ENCODE measurements at places on chromosomes 12 and 14.

DNA sequence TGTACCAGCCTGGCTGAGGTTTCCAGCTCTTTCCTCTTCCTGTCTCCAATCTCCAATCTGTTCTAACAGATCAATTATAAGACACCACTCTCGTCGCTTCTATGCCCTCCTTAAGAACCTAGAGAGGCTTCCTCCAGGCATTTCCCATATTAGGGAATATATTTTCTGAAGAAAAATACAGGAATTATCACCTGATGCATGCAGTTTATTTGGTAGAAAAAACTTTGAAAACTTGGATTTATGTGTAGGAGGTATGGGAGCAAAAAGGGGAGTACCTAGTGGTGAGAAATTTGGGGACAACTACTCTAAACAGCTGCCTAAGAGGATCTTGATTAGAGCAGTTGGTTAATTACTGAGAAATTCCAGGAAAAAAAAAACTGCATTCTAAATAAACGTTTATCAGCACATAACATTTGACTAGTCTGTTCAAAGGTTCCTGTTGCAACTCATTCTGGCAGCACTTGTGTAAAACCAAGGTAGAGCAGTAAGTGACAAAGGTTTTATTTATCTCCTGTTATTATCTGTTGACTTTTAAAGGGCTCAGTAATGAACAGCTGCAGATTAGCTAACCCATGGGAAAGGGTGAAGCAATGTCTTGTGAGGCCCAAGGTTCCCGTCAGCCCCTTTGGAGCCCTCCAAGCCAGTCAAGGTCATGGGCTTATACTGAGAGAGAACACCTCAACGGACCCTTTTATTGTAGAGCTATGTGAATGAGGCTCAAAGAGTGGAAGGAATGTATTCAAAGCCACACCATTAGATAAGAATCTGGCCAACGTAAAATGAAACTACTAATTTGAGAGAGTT, 36.4 kb upstream of the NR1H4 start:
- no peak for DNase-seq

DNA sequence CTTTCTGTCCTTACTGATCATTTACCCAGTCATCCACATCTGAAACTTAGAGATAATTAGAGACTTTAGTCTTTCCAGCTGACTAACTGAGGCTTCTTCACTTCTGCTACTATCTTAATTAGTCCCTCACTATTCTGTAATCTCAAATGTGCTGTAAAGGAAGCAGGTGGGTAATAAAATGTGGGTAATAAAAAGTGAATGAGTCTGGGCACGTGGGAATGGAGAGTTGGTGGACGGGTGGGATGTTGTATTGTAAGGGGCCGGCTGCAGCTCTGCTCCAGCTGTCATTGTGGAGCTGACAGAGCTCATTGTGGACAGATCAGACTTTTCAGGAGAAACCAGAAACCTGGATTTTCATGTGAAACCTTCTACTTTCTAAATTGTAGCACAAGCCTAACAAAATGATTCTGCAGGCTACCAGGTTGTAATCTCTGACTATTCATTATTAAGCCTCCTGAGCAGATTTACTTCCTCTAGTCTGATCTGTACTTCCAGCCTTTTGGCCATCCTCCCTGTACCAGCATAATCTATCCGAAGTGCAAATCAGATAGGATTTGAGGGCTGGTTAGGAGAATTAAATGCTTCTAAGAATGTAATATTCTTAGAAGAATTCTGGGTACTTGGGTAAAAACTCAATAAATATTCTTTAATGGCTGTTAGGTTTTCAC, 42.0 kb upstream of the BMAL2 start:
- no peak for DNase-seq

- no peak for DNase-seq
Measured at GRCh38 chr12:47071241-47071852, 8.1 kb upstream of the PCED1B start.

DNA sequence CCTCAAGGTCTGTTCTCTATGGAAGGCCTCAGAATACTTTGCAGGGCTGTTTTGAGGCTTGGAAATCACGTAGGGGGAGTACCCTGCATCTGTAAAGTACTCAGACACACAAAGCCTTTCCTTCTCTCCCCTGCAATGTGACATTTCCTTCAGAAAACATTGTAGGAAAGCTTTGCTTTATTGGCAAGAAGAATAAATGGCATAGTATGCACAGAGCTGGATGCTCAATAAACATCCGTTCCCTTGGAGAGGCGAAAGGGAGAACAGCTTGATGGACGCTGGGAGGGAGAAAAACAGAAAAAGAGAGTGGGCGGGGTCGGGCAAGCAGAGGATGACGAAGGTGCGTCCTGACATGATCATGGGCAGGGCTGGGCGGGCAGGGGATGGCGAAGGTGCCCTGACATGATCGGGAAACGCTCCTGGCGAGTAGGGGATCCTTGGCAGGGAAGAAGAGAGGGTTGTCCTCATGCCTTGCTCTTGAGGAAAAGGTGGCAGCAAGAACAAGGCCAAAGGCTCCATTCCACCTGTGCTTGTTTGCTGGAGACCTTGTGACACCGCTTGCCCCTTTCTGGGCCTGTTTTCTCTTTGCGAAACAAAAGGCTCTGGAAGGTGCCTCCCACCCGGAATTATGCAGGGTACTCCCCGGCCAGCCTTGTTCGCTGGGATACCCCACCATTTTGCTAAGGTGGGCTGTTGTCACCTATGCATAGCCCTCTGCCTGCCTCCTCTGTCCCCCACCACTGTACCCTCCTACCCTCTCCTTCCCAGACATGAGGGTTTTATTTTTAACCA, 21.1 kb downstream of the IRF2BPL start:
- DNase-seq: no peak

GRCh38 chr12:13074396-13075117, 28.9 kb downstream of the GSG1 start:
- no peak for DNase-seq

DNA sequence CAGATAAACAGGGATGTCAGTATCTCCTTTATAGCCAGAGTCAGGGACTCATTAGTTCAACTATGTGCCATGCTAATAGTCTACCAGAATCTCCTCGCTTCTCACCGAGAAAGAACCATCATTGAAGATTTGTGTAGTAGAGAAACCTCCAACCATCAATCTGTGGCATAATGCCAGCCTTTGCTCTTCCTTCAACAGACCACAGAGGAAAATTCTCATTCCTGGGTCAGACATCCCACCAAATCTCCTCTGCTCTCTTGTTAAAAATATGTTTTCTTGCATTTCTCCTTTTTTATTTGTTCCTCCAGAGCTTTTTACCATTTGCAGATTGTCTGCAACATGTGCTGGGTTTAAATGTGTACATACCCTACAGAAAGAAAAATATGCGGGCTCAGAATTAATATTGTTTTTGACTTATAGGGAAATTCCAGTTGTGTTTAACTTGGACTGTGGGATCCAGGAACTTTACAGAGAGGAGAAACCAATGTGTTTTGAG, 64.9 kb downstream of the LLPH start:
- no peak for DNase-seq

DNA sequence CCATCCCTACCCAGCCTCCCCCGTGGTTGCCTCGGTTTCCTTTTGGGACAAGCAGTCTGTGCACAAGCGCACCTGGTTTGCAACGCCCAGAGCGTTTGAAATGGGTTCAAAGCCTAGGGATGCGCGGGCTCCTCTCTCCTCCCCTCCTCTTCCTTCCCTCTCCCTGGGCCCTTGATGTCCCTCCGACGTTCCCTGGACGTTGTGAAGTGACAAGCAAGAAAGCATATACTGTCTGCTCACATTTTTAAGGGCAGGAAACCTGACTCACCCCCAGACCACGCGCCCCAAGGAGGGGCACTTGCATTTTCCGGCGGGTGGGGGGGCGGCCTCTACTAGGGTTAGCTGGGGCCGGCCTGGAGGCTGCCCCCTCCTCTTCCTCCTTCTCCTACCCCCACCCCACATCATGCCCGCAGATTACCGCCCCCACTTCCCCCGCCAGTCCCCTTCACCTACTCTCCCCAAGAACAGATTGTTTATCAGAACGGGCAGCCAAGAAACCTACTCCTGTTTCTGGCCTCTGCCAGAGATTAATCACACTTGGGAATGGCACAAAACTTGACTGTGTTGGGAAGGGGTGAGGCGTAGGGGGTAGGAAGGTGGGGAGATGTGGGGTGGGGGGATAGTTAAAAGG, 9.5 kb upstream of the IRF2BPL start:
- peak; percentile 56 for DNase-seq

GRCh38 chr12:63876980-63877379, 32.5 kb downstream of the SRGAP1 start:
- no peak for DNase-seq

DNA sequence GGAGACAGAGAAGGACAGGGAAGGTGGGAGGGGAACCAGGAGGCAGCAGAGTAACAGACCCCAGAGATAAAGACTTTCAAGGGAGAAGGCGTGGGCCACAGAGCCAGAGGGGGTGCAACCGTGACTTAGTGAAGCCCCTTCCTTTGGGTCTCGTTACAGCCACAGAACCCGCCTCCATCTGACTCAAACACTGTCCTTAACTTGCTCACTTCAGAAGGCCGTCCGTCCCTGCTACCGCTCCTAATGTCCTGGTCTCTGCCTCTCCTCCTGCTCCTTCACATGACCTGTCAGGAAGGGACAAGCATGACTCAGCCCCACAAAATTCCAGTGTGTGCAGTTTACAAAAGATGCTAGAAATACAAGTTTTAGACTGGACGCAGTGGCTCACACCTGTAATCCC, 18.0 kb downstream of the RIMBP2 start:
- no peak for DNase-seq

- DNase-seq: no peak
Measured at GRCh38 chr12:95700316-95700785, 90.2 kb downstream of the NTN4 start.

DNA sequence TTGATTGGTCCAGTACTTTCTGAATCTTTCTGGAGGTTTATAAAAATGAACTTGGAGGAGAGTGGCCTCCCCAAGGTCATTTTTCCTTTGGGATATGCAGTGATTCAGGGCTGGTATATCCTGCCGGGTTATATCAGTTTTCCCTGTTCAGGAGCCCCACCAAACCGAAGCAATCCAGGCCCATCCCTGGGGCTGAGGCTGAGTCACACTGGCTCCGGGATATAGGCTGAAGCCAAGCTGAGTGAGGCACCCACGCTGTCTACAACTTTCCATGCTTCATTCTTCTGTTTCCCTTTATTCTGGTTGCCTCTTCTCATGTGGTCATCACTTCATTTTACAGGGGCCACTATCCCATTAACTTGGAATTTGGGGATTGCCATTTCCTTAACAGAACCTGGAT, 3.4 kb downstream of the SSPN start:
- DNase-seq: no peak

DNA sequence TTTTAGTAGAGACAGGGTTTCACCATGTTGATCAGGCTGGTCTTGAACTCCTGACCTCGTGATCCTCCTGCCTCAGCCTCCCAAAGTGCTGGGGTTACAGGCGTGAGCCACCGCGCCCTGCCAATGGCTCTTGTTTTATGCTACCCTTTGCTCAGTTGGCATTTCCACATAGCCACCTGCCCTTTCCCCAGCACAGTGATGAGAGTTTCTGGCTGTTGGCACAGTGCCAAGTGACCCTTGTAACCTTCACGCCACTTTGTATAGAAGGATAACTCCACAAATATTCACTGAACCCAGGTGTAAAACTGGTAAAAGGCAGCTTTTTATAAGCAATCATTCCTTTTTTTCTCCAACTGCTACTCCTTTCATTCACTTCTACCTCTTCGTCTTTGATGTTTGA, 18.5 kb upstream of the CCDC175 start:
- no peak for DNase-seq

DNA sequence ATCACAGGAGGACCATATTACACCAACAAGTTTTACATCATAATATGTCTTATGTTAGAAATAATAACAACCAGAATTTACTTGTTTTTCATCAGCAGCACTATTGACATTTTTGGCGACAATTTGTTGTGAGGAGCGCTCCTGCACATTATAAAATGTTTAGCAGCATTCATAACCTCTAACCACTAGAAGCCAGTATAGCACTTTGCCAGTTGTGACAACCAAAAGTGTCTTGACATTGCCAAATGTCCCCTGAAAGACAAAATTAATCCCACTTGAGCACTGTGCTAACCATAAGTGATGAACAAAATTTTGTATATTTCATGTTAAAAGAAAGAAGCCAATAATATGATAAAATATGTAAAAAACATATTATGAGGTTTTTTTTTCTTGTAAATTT, 356.9 kb upstream of the LMO3 start:
- DNase-seq: no peak

DNA sequence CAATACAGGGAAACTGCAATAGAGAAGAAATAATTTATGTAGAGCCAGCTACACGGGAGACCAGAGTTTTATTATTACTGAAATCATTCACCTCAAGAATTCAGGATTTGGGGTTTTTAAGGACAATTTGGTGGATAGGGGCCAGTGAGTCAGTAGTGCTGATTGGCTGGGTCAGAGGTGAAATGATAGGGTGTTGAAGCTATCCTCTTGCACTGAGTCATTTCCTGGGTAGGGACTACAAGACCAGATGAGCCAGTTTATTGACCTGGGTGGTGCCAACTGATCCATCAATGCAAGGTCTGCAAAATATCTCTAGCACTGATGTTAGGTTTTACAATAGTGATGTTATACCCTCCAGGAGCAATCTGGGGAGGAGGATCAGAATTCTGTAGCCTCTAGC, 486.3 kb downstream of the LRIG3 start:
- no peak for DNase-seq

- DNase-seq: no peak
Measured at GRCh38 chr12:55549302-55549701, at the start of gene OR6C4. Gene OR6C4 (plus strand): TSS chr12:55549602. CDS start chr12:55551227, 1,625 bp downstream.

DNA sequence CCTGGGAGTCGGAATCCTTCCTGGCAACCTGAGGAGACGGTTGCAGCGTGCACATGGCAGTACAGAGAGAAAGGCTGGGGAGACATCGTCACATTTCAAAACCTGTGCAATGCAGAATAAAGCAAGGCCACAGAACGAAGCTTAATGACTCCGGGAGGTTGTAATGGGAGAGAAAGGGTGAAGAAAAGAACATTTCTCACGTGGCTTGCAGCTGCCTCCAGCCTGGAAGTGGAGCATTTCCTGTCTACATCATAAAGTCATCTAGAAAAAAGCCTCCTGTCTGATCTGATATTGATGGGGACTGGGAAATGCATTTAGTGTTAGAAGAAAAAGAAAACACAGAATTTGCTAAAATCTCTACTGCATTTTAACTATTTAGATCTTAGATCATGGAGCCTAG, 209.3 kb downstream of the TMEM132C start:
- DNase-seq: no peak

GRCh38 chr12:13252024-13252423, 55.5 kb downstream of the EMP1 start:
- DNase-seq: no peak

- no peak for DNase-seq
Measured at GRCh38 chr12:48336564-48336963, 14.2 kb downstream of the ZNF641 start.
